Ecto neural progenitor cell (in vitro differentiated cells): ENCODE measurements at places on chromosomes 3 and 15.

- DNase-seq, result no peak
Observed at GRCh38 chr15:94287794-94288246, 56.5 kb downstream of the MCTP2 start.

DNA sequence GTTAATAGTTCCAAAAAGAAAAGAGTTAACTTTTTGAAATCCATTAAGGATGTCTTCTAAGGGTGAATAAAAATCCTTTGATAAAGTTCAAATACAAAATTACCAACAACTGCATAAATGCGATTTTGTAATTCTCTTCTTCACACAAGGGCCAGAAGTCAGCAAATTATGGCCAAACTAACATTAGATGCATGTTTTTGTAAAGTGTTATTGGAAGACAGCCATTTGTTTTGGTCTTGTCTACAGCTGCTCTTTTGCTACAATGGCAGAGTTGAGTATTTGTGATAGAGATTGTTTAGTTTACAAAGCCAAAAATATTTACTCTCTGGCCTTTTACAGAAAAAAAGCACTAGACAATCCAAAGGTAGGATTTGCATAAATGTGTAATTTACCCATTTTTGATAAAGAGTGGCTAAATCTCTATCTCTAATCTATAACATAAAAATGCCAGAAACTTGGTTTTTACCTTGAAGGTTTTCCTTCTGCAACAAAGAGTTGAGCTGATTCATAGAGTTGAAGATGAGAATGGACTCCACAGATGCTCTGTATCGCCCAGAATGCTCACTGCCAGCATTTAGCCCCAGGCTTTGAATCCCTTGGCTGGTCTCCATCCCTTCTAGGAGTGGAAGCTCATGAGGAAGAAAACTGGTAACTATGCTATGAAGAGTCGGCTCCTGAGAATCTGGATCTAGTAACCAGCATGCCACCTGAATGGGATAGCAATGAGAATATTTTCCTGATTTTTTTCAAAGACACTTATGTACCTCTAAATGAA, 64.5 kb downstream of the POLQ start:
- no peak for DNase-seq

DNA sequence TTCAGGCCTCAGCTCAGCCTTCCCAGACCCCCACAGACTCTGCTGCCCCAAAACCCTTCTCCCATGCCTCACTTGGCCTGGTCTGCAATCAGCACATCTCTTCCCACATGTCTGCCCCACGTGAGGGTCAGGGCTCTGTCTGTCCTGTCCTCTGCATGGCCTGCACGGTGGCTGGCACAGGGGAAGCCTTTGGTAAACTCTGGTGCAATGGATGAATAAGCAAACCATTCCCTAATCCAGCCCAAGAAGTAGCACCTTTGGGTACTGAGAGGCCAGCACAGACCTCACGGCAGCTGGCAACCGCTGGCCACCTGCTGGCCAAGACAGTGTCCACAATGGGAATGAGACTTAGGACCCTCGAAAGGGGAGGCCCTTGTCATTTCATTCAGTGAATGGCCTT, 27.7 kb downstream of the ABTB1 start:
- no peak for DNase-seq

GRCh38 chr3:161149529-161149928, 44.4 kb upstream of the B3GALNT1 start:
- DNase-seq, result no peak

- DNase-seq, result peak; percentile 81
Observed at GRCh38 chr15:39976291-39977274, 42.7 kb downstream of the EIF2AK4 start.

DNA sequence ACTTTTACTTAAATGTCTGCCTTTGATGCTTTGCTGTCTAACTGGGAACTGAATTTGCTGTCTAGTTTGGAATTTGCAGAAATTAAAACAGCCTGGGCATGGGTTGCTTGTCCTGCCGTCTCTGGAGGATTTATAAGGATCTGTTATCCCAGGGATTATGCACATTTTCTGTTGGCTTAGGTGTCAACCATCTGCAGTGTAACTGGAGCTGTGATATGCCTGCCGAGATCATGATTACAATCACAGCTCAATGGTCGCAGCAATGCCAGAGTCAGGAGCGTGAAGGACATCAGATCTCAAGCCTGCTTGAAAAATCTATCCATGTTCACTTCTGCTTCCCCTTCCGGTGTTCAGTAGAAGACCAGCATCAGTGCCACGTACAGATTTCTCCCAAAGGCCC, 41.8 kb upstream of the SETMAR start:
- DNase-seq, result no peak

DNA sequence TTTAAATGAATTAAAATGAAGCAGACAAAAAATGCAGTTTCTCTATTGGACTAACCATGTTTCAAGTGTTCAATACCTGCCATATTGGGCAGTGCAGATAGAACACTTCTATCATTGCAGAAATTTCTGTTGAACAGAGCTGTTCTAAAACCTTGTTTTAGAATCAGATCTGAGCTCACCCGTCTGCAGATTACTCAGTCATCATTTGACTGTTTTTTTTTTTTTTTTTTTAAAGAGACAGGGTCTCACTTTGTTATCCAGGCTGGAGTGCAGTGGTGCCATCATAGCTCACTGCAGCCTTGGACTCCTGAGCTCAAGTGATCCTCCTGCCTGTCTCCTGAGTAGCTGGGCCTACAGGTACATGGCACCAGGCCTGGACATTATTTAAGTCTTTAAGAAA, 128.7 kb downstream of the APBA2 start:
- DNase-seq, result no peak

- no peak for DNase-seq
Observed at GRCh38 chr3:53077476-53078220, 31.8 kb upstream of the SFMBT1 start.

GRCh38 chr3:176814285-176814684, 383.0 kb downstream of the TBL1XR1 start:
- peak; percentile 81 for DNase-seq

GRCh38 chr3:148711981-148712666, 14.4 kb downstream of the AGTR1 start:
- DNase-seq, result no peak

GRCh38 chr3:124360155-124360554, 368.2 kb upstream of the ROPN1 start:
- DNase-seq, result no peak
